ENCODE measurements at places on chromosomes 12 and 14.
A peak's percentile ranks its signal among the peaks of the same experiment; 100 is the strongest.

DNA sequence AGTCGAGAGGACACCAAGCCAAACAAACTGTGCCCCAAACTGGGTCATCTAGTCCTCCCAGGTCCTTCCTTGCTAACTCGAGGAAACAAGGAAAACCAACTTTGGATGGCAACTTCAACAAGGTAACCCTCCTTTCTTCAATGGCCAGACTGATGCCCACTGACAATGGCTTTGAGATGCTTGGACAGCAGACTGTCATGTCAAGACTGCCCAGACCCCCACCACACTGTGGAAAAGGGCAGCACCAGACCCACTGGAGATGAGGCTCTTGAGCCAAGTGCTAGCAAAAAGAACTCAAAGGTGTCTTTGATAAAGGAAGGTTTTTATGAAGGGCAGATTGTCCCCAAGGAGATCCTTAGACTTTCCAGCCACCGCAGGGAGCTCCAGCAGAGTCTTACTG lies 9.0 kb upstream of the CDH24 start:
- no peak for DNase-seq

- no peak for DNase-seq
These were observed 36.5 kb upstream of the DYNC1H1 start for GRCh38 chr14:101927859-101928258.

DNA sequence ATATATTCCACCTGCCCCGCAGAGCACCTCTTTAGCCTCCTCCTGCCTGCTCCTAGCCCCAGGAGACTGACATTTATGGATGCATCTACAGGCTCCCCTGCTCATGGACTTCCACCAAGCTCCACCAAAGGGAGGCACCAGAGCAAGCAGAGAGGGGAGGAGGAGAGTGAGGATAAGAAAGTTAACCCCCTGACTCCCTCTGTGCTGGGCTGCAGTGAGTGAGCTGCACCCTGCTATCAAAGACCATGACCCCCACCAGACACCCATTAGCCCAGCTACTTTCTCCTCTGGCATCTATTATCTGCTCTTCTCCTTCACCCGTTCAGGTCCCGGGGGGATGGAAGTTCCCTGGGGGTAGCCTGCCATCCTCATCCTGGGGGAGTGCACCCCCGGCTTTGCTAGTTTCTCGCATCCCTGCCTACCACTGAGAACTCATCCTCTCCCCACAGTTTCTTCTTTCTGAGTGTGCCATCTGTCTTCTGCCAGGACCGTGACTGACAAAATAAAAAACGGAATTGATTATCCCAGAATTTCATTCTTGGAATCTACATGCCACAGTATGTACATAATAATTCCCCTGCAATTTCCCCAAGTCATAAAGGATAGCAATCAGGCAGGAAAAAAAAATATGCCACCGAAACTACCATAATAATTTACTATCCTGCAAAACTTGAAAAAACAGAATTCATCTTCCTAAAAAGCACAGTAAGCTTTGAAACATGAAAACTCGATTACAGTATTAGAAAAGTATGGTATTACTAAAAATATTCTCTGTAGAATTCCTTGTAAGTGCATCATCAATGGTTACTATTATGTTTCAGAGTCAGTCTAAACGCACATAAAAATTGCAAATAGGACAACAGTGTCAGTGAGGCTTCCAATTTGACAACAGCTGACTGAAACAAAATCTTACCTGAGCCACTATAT lies 45.2 kb downstream of the FOXN3 start:
- DNase-seq = no peak

DNA sequence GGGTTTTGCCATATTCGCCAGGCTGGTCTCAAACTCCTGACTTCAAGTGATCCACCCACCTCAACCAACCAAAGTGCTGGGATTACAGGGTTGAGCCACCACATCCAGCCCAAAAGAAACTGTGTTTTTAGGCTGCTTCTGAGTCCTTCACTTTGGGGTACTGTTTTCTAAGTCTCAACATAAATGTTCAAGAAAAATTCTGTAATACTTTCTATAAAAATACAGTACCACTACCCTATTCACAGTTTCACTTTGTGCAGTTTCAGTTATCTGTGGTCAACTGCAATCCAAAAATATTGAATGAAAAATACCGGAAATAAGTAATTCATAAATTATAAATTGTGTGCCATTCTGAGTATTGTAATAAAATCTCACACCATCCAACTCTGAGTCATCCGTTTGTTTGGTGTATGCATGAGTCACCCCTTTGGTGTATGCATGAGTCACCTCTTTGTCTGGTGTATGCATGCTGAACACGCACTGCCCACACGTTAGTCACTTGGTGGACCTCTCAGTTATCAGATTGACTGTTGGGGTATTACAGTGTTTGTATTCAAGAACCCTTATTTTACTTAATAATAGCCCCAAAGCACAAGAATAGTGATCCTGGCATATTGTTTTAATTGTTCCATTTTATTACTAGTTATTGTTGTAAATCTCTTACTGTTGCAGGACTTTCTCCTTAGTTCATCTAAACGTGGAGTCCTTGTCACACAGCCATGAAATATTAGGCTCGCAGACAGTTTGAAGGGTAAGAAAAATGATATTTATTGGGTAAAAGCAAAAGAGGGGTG lies 190.2 kb downstream of the FSCB start:
- DNase-seq = peak; percentile 46

- DNase-seq = no peak
These were observed 21.0 kb upstream of the SNX6 start for GRCh38 chr14:34650786-34651584.

DNA sequence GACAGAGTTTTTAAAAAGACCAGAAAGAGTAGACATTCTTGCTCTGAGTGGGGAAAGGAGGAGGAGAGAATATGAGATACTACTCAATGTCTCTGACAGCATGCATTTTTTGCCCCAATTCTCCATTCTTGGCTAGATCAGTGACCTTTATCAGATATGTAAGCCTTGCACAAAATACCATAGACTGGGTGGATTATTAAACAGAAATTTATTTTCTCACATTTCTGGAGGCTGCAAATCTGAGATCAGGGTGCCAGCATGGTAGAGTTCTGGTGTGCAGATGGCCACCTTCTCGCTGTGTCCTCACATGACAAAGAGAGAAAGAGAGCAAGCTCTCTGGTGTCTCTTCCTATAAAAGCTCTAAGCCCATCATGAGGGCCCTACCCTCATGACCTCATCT lies 38.6 kb downstream of the ANKS1B start:
- DNase-seq = no peak

GRCh38 chr14:105400016-105400415 lies 1.7 kb downstream of the TEX22 start:
- DNase-seq = no peak
